CD14-positive monocyte (primary cell): ENCODE measurements at places on chromosomes 5 and 9. TPM values are rescaled to one million over a fixed set of nuclear protein-coding genes. Genes with fewer than 3 reads are reported as not detected.

The PCDHB14 gene
- polyA plus RNA-seq: not detected in 2 replicates

The SMIM3 gene
- 45.4 TPM for polyA plus RNA-seq

The KIF4B gene
- polyA plus RNA-seq: not detected

The ADRB2 gene
- 10.8 and 11.4 TPM in 2 replicates for polyA plus RNA-seq

The PRR16 gene
- 0.42 and 0.56 TPM in 2 replicates for polyA plus RNA-seq

The HMMR gene
- polyA plus RNA-seq: 0.29 TPM

The GGTA1 gene
- polyA plus RNA-seq: 15.4 TPM

The P4HA2 gene
- polyA plus RNA-seq: 0.99 TPM
